ENCODE measurements at places on chromosomes 2 and 18.

GRCh38 chr2:229910832-229911412 lies 10.9 kb downstream of the TRIP12 start:
- DNase-seq: no peak

DNA sequence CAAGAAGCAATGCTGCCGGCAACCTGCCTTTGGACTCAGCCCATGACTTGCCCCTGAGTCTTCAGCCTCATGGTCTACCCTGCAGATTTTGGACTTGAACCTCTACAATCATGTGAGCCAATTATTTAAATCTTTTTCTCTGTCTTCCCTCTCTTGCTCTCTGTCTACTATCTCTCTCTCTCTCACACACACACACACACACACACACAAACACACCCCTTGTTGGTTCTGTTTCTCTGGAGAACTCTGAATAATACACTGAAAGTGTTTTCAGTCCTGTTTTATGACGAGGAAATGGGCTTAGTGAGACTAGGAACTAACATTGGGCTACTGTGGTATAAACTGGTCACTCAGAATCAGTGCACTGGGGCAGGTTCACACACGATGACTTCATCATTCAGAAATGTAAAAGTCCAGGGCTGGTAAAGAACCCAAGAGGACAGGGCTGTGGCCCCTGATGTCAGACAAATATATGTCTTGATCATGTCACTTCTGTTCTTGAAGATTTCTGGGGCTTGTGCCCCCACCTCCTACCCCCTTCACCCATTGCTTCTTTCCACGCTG lies 266.1 kb upstream of the SIX2 start:
- DNase-seq: no peak

DNA sequence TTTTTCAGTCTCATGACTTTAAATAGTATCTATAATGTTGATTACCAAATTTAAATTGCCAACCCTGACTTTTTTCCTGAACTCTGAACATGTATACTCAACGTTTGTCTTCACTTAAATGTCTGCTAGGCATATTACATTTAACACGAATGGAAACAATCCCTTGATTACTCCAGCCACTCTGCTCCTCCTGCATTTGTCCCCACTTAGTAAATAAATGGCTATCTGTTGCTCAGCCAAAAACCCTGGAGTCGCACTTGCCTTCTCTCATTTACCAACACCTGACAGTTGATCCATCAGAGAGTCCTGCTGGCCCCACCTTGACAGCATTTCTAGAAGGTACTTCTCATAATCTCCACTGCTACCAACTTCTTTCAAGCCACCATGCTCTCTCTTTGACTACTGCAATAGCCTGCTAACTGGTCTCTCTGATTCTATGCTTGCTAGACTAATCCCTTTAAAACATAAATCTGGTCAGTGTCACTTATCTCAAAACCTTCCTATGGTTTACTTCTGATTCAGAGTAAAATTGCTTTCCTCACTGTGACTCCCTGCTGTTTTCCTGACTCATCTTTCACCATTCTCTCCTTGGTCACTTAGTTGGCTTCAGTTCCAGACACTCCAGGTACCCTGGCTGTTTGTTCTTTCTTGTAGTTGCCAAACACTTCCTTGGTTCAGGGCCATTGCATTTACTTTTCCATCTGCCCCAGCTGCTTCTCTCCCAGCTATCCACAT lies 31.9 kb downstream of the SPAG16 start:
- no peak for DNase-seq

- no peak for DNase-seq
Observed at GRCh38 chr18:12741351-12741750, 38.5 kb downstream of the PSMG2 start.

- no peak for DNase-seq
Observed at GRCh38 chr18:25831301-25831701, 259.1 kb downstream of the SS18 start.

DNA sequence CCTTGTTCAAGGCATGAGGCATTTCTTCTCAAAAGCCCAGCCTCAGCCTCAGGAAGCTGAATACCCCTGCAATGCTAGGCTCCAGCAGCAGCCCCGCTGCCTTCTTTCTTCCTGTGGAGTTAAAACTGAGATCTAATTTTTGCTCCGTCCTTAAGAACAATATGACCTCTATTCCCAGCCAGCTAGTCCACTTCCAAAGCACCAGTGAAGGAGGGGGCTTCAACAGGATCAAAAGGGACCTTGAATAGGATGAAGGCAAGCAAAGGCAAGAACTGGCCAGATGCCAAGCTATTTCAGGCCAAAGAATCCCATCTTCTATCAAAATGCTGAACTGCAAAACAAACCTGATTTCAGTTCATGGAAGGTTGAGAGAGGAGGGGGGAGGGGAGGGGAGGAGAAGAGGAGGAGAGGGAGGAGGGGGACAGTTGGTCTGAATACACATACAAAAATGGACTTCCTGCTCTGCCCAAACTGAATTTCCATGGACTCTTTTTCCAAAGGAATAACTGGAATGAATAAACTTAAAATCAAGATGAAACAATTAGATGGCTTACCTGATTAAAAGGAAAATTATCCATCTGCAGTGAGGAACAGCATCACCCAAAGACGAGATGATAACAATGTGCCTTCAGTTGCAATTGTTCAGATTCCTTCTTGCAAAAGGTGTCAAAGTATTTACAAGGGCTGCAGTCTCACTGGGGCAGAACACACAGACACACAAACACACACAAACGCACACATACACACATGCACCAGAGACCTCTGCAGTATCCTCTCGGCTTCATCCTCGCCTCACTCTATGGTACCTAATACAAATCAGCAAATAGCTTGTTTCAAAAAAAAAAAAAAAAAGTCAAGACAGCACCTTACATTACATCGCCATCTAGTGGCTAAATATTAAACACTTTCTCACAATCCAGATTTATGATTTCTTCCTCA lies at the start of gene SCN1A:
TSS of gene SCN1A (minus strand) at position 804 of the 939 bp plus-strand sequence. CDS start 54,399 bp downstream, outside the sequence.
- DNase-seq: no peak

DNA sequence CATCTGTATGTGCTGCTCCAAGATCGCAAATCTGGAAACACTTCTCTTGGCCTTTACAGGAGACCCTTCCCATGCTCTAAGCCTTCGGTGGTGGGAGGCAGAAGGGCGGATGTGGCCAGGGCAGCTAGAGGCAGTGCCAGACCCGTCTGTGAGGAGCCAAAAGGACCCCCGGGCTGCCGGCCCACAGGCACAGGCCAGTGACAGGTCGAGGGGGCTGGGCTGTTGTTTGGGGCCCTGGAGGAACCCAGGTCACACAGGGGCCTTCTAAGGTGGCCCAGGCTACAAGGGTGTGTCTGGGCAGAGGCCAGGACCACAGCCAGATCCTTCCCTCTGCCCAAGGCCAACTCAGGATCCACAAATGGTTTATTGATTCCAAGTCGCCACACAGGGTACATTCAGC lies 49.4 kb downstream of the SLC66A2 start:
- DNase-seq: no peak

GRCh38 chr2:36441816-36442215 lies 86.2 kb downstream of the CRIM1 start:
- no peak for DNase-seq

- DNase-seq: no peak
Observed at GRCh38 chr2:220696280-220696669, 875.8 kb downstream of the EPHA4 start.

- no peak for DNase-seq
Observed at GRCh38 chr2:27911458-27912210, 21.1 kb downstream of the BABAM2 start.

DNA sequence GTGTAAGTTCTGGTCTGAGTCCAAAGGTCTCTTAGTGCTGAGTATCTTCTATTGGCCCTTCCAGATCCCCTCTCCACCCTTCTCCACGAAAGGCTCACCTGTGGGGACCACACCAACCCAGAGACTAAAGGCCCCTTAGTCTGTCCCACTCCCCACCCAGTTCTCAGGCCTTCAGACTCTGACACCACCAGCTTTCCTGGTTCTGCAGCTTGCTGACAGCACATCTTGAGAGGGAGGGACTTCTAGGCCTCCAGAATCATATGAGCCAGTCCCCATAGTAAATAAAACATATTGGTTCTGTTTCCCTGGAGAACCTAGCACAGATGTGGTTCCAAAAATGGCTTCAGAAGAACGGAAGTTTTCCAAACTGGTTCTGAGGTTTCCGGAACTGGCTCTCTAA lies 38.5 kb upstream of the KLF11 start:
- DNase-seq: no peak

- no peak for DNase-seq
Observed at GRCh38 chr2:195214072-195214471, 443.0 kb upstream of the SLC39A10 start.

DNA sequence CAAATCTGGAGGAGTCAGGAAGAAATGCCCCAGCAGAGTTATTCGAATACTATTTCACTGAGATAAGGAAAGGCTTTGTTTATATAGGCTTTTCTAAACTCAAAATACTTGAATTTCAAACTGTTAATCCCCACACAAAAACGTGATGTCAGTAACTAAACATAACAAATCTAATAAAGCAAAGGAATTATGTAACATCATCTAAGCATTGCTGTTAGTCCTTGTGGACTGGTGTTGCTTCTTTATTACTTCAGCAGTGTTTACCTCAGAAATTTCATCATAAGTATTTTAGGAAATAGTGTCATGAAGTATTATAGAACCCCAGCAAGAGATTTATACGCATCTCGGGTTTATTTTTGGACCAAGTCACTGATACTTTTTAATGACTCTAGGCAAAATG lies 19.7 kb upstream of the SANBR start:
- no peak for DNase-seq

DNA sequence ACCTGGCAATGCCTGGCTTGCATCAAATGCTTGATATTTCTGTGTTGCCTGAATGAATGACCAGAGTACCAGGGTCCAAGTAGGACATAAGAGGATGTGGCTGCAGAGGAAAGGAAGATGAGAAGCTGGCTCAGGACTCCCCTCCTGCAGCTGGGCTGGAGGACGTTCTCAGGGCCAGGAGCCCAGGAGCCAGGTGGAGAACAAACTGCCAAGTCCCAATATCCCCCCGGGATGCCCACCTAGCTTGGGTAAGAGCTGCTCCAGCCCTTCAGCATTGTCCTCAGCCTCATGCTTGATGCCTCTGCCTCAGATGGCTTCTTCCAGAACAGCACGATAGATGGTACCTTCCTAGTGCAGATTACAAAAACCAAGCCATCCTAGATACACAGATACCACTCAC lies 8.6 kb upstream of the ATP6V1B1 start:
- DNase-seq: no peak

DNA sequence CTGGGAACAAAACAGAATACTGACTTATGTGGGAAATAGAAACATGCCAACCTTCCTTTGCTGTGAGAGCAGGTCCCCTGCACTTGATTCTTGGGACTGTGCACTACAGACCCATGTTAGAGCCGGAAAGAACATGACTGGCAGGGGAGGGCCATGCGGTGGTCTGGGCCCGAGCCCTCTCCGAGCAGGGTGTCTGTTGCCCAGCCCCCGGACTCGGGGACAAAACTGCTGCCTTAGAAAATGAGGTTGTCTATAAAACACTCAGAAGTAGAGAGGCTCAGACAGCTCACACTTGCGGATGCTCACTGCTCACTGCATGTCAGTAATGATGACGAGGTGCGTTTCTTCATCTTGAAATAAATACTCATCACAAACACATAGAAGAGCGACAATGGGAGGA lies 270.7 kb upstream of the HDAC4 start:
- DNase-seq: no peak

- DNase-seq: no peak
Observed at GRCh38 chr2:108938077-108938710, 50.8 kb downstream of the EDAR start.

- DNase-seq: no peak
Observed at GRCh38 chr2:223169830-223170605, 118.0 kb downstream of the KCNE4 start.

DNA sequence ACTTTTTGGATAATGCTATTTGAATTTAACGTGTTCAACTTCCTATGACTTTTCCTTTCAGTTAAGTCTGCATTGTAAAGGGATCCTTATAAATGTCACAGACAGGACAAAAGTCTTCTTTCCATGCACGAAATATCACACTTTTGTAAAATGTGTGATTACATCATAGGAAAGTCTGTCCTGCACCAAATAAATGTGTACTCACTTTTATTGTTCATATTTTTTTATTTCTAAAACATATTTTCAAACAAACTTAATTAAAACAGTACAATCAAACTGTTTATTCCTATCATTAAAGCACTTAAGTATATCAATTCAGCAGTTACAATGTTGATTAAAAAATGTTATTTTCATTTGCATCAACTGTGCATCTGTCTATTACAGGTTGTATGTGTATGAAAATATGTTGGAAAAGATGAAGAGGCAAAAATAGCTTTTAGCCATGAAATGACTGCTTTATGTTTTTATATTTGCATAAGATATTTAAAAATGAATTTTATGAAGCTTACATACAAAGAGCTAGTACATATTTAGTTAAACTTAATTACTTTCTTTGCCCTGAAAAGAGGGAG lies 105.6 kb downstream of the CSRNP3 start:
- DNase-seq: no peak

GRCh38 chr18:52481116-52481515 lies 141.1 kb downstream of the DCC start:
- no peak for DNase-seq

DNA sequence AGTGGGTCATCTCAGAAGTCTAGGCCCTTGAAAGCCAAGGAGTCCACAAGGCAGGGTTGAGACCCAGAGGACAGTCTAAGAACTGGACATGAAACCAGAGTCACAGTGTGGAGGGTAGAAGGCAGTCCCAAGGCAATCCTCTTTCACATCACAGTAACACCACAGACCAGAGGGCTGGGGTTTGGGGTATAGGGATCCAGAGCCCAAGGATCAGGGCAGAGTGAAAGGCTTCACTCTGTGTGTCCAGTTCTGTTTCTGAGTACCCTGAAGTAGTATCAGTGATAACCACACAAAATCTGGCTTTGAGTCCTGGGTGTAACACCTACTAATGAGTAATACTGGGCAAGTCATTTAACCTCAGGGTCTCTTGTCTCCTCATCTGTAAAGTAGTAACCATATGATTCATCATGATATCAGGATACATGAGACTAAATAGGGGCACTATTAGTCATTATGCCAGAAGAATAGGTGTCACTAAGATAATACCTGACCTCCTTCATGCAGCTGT lies 91.0 kb downstream of the ICA1L start:
- no peak for DNase-seq

GRCh38 chr2:3606028-3606369 lies 11.1 kb downstream of the COLEC11 start:
- DNase-seq: no peak

- DNase-seq: no peak
Observed at GRCh38 chr2:15169326-15170069, 391.6 kb downstream of the NBAS start.

GRCh38 chr2:37820471-37820986 lies 104.6 kb upstream of the RMDN2 start:
- DNase-seq: no peak
